ENCODE measurements at places on chromosomes 1 and 21. TPM values are rescaled to one million over a fixed set of nuclear protein-coding genes. Genes with fewer than 3 reads are reported as not detected.
A peak's percentile ranks its signal among the peaks of the same experiment; 100 is the strongest.

Gene ROR1
- 14.8 TPM for total RNA-seq

Gene NCF2
- not detected for total RNA-seq

DNA sequence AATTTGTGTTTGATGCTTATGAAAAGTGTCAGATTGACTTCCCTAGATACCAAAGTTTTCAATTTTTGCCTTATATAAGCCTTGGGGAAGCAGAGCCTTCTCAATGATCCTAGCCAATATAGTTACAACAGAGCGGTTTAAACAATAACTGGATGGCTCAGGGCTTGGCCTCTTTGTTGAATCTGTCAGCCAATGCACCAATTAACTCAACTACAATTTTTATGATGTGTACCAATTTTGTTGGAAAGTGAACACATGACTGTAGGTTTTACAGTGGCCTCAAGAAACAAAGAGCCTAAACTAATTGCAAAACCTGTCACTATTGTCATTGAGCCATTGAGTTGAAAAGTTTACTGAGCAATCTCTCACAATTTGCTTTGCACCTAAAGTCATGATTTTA is 71.6 kb upstream of the RGS18 start:
- H3K36me3 ChIP-seq: no peaks in the 10 kb centered on the region
- no peaks in the 10 kb centered on the region for H3K27me3 ChIP-seq
- no peak for DNase-seq
- no peaks in the 10 kb centered on the region for H3K4me1 ChIP-seq
- no peak overlapping the region for H3K4me3 ChIP-seq

- H3K4me1 ChIP-seq: no peaks in the 10 kb centered on the region
- DNase-seq: no peak
- no peaks in the 10 kb centered on the region for H3K36me3 ChIP-seq
- no peaks in the 10 kb centered on the region for H3K27me3 ChIP-seq
- no peak overlapping the region for H3K27ac ChIP-seq
Observed at GRCh38 chr1:219446288-219446687, 166.6 kb downstream of the ZC3H11B start.

- H3K27ac ChIP-seq: no peak overlapping the region
- H3K36me3 ChIP-seq: peaks cover 82% of the 10 kb centered on the region
- H3K27me3 ChIP-seq: no peaks in the 10 kb centered on the region
- no peaks in the 10 kb centered on the region for H3K4me1 ChIP-seq
- no peak overlapping the region for H3K4me3 ChIP-seq
Observed at GRCh38 chr1:179867493-179868330, 9.9 kb downstream of the TOR1AIP2 start.

DNA sequence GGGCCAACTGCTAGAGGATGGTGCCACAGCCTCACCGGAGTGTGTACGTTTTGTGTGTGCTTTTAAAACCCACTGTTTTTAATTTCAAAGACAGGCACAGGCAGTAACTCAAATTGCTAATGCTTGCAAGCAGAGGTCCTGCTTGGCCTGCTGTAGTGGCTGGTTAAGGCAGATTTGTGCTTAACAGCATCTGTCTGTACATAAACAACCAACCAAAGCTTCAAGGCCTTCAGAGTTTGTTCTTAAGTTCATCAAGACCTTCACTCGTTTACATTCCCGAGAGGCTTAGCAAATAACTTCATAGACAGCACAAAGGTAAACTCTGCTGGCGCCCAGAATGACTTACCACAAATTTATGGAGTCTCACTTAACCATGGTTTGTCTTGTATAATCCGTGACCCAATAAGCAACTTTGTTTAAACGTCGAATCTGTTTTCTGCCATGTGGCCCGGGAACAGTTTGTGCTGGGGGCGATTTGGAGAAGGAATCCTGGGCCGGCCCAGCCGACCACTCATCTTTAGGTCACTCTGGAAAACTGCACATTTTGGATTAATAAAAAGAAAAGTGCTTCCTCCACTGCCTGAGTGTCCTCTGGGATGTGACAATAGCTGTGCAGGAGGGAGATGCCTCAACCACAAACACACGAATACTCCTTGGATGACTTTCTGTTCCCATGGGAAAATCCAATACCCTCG is 58.1 kb downstream of the CAPZB start:
- H3K4me1 ChIP-seq: peaks cover 52% of the 10 kb centered on the region
- DNase-seq: peak; percentile 78
- H3K27ac ChIP-seq: peak overlapping the region; percentile 62
- no peaks in the 10 kb centered on the region for H3K27me3 ChIP-seq
- no peak overlapping the region for H3K4me3 ChIP-seq

DNA sequence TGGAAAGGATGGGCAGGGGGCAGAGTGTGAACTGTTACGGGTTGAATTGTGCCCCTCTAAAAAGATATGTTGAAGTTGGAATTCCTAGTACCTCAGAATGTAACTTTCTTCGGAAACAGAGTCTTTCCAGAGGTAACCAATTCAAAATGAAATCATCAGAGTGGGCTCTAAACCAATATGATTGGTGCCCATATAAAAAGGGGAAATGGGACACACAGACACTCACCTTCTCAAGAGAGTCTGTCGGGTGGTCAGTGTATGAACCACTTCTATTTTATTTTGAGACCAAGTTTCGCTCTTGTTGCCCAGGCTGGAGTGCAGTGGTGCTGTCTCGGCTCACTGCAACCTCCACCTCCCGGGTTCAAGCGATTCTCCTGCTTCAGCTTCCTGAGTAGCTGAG is 7.6 kb downstream of the EDARADD start:
- no peak overlapping the region for H3K4me3 ChIP-seq
- H3K4me1 ChIP-seq: no peaks in the 10 kb centered on the region
- no peaks in the 10 kb centered on the region for H3K36me3 ChIP-seq
- no peak for DNase-seq

DNA sequence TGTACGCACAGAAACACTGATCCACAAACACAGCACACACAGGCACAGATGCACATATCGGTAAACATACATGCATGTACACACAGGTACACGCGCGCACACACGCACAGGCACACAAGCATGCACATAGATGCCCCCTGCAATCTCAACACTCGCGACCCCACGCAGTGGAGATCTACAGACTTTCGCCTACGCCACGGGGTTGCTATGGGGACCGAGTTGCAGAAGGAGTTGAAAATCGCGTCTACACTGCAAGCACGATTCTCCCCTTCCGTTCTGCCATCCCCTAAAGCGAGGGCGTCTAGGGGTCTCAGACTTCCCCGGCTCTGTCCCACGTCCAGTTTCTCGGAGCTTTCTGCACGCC is 826 bp downstream of the TRIM17 start:
- H3K4me3 ChIP-seq: no peak overlapping the region
- no peak overlapping the region for H3K27ac ChIP-seq
- H3K36me3 ChIP-seq: no peaks in the 10 kb centered on the region

- H3K27ac ChIP-seq: no peak overlapping the region
- H3K36me3 ChIP-seq: no peaks in the 10 kb centered on the region
- no peak for DNase-seq
- H3K4me3 ChIP-seq: no peak overlapping the region
- no peaks in the 10 kb centered on the region for H3K27me3 ChIP-seq
- no peaks in the 10 kb centered on the region for H3K4me1 ChIP-seq
Observed at GRCh38 chr21:18318156-18318555, 73.5 kb downstream of the CHODL start.

- H3K36me3 ChIP-seq: no peaks in the 10 kb centered on the region
- no peak overlapping the region for H3K4me3 ChIP-seq
- DNase-seq: no peak
- no peak overlapping the region for H3K27ac ChIP-seq
Observed at GRCh38 chr1:91821126-91821868, 64.7 kb downstream of the TGFBR3 start.

DNA sequence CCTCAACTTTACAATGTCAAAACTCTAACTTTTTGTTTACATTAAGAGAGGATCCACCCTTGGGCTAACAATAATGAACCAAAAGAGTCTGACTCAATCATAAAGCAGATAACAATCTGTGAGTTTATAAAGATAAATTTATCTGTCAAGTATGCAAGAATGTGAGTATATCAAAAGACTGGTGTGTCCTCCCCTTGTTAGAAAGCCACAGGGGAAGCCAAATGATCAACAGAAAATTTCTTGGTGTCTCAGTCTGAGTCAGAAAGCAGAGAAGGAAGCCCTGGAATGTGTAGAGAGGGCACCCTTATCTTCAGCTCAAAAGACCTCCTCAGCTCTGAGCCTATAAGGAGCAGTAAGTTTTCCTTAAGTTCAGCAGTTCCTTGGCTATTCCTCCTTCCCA is 13.9 kb upstream of the PDIK1L start:
- H3K27ac ChIP-seq: no peak overlapping the region
- no peaks in the 10 kb centered on the region for H3K36me3 ChIP-seq
- H3K27me3 ChIP-seq: peaks cover 12% of the 10 kb centered on the region

All from SJSA1 (cell line).